HT1080 (cell line): ENCODE measurements at places on chromosomes 1 and 21.
A peak's percentile ranks its signal among the peaks of the same experiment; 100 is the strongest.

- no peak for DNase-seq
Measured at GRCh38 chr1:109819906-109820305, 56.2 kb upstream of the EPS8L3 start.

- no peak for DNase-seq
Measured at GRCh38 chr1:29304025-29304684, 67.8 kb downstream of the PTPRU start.

DNA sequence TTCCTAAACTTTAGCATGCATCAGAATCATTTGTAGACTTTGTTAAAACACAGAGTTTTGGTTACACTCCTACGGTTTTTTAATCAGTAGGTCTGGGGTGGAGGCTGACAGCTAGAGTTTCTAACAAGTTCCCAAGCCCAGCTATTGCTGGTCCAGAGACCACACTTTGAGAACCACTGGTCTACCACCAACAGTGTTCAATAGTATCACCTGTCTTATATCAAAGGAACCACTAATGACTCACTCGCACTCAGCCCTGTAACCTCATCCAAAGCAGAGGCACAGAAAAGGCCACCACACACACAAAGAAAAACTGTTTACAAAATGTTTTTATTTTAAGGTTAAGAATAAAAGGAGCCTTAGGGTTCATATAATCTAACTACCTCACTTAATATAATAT, 68.7 kb downstream of the HIVEP3 start:
- DNase-seq, result peak; percentile 52

DNA sequence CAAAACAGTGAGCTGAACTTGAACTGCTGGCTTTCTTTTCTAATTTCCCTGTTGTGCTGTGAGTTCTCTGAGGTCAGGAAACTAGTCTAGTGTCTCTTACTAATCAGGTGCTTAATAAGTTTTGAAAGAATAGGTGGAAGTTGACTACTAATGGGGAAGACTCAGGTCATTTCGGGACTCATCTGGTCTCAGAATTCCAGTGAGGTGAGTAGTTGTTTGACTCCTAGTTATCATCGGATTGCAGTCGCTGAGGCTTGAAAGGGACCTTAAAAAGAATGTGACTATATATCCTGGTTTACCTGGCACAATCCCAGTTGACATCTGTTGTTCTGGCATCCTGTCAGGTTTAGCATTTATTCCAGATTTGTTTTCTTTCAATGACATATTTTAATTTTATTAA, 81.4 kb upstream of the SPAG17 start:
- no peak for DNase-seq

- no peak for DNase-seq
Measured at GRCh38 chr1:161973924-161974845, 49.5 kb downstream of the OLFML2B start.
